NCI-H2227 treated with DMSO at 0.1 percent for 48 hours (cell line): ENCODE measurements at places on chromosomes 7 and 10.

DNA sequence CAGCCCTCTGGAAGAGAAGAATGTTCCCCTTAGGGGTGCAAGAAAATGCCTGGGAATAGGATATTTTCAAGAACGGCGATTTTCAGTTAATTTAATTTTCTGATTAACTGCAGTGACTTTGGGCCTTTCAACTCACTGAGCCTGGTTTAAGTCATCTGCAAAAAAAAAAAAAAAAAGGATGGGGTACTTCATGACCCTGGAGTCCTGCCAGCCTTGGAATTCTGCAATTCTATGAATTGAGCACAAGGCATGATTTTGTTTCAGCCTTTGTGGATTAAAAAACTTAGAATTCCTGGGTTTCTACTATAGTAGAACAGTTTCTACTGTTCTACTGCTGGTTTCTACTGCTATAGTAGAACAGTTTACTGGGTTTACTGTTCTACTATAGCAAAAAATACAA is 58.3 kb upstream of the CALD1 start:
- no peak for DNase-seq

DNA sequence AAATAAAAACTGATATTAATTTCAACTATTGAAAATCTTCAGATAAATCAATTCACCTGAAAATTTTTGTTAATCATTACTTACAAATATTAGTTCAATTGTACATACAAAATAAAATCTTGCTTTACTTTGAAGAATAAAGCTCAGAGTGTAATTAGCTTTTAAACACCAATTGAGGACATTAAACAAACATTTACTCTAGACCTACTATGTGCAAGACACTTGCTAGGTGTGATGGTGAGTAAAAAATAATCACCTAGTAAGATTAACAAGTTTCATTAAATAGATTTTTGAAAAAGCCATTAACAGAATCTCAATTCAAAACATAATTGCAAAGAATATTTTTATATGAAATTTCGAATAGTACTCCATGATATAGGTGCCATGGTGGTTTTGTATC is 3.9 kb upstream of the MLLT10 start:
- DNase-seq, result no peak

DNA sequence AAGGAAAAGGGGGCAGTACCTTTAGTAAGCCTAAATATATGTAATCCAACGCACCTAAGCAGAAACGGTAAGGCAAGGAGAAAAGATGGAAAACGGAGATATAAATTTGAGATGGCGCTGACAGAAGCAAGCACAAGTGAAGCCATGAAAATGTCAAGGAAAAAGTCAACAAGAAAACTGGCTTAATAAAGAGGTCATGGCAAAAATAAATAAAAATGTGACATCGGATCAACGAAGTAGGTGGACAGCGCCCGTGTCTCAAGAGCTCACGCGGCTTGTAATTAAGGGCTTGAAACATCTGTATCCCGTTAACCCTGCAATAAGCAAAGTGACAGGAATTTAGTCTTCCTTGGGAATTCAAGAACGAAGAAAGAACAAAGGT is 611 bp downstream of the NDUFA5 start:
- no peak for DNase-seq

DNA sequence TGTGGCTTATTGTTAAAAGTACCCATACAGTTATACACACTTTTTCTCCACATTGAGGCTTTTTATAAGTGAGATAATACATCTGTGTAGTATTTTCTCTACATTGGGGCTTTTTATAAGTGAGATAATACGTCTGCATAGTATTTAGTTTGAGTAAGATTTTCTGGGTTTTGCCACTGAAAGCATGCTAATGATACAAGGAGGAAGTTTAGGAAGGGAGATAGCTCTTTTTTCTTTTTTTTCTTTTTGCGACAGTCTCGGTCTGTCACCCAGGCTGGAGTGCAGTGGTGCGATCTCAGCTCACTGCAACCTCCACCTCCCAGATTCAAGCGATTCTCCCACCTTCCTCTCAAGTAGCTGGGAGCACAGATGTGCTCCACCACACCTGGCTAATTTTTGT is 13.3 kb downstream of the FAM107B start:
- DNase-seq, result no peak

DNA sequence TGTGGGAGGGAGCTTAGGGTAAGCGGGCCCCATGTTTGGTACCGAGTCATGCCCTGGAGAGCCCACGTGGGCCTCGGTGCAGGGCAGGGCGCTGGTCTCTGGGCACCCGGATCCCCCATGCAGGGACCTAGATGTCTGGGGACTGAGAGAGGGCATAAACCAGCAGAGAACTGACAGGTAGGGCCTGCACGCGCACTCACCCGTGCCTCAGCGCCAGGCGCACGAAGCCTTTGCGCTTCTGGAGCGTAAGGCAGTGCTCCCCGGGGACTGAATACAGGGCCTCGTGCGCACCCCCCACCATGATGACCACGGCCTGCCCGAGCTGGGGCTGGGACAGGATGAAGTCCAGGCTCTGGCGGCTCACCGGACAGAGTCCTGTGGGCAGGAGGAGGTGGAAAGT is 2.8 kb downstream of the MOGAT3 start:
- no peak for DNase-seq

DNA sequence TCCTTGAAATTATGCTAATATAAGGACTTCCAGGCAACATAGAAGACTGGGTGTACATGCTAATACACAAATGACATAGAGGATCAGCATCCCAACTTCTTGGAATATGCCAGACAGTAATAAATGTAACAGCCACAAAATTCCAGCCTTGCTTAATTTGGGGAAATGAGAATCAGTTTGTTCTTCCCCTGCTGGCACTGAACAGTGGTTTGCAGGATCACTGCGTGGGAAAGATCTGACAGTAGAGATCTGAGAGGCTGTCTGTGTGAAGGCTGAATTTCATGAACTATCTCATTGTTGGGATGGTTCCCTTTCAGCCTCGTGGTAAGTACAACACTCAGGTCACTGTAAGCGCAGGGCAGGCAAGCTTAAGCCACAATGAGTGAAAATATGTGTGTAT is 1078.0 kb downstream of the LRMDA start:
- DNase-seq, result no peak

- no peak for DNase-seq
Measured at GRCh38 chr7:74665296-74665938, 7.9 kb downstream of the GTF2I start.

DNA sequence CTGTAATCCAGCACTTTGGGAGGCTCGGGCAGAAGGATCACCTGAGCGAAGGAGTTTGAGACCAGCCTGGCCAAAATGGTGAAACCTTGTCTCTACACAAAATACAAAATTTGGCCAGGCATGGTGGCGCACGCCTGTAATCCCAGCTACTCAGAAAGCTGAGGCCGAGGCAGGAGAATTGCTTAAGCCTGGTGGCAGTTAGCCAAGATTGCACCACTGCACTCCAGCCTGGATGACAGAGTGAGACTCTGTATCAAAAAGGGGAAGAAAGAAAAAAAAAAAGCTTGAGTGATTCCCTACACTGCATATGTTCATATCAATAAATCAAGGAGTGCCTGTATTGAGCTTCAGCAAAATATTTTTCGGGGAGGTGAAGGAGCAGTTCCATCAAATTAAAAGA is 45.8 kb upstream of the SRRM3 start:
- no peak for DNase-seq

DNA sequence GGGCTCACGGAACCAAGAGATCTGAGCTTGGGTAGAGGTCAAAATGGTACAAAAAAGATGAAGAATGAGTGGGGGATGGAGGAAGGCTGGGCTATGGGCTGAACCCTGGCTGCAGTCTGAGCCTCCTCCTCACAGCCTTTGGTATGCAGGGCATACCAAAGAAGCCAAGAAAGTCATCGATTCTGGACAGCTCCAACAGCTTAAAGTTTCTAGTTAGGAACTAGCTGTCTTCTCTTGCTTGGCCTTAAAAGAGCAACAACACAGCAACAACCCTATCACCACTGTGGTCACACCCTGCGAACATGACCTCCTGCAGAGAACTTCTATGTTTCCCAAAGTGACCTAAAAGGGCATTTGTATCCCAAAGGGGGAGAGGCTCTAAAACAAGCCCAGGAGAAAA is 126.1 kb upstream of the EFCAB10 start:
- DNase-seq, result no peak

DNA sequence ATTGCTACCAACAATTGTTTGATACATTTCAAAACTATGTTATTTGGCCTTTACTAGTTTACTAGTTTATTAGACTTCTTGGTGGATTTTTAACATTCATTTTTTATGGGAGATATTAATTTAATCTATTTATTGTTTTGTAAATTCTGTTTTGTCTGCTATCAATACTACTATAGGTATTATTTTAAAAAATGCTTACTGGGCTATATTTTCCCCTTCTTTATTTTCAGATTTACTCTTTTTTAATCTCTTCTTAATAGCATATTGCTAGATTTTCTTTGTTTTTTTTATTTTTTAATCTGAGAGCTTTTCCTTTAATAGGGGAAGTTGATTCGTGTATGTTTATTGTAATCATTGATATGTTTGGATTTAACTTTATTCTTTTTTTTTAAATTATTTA is 147.5 kb downstream of the CDK14 start:
- DNase-seq, result no peak

- DNase-seq, result no peak
Measured at GRCh38 chr7:111138586-111138985, 47.7 kb downstream of the LRRN3 start.

GRCh38 chr7:42677751-42678699 is 233.8 kb downstream of the C7orf25 start:
- DNase-seq, result no peak

- DNase-seq, result peak; percentile 60
Measured at GRCh38 chr7:91112902-91113341, 151.3 kb upstream of the FZD1 start.

- DNase-seq, result no peak
Measured at GRCh38 chr7:127589896-127590295, 1.7 kb downstream of the ARF5 start.

DNA sequence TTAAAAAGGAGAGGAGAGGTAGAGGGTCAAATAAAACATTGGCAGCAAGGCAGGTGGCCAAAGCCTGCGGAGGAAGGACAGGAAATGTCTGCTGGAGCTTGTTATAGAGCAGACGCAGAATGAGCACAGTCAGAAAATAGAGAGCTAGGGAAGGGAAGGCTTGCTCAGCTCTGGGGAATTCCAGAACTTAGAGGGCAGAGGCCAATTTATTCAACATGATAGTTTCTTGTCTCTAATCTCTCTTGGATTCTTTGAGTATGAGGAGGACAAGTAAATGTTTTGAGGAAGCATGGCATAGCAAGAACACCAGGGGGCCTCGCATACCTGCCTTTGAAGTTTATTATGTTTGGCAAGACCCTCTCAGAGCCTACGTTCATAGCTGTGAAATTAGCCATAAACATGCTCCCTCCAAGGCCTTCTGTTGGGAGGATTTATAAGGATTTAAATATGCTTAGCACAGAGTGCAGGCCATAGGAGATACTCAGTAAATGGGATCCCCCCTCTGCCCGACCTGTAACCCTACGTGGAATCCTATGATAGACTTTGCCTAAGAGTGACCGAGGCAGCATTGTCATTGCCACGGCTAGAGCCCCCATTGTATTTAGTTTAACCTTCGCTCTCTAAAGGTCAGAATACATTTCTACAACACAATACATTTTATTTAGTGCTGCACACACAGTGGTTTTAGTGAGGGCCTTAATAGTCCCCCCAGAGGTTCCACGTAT is 293.9 kb downstream of the CCDC3 start:
- no peak for DNase-seq

- DNase-seq, result no peak
Measured at GRCh38 chr7:136688601-136689000, 179.9 kb upstream of the CHRM2 start.

GRCh38 chr7:139230023-139230422 is 1.0 kb upstream of the UBN2 start:
- no peak for DNase-seq

DNA sequence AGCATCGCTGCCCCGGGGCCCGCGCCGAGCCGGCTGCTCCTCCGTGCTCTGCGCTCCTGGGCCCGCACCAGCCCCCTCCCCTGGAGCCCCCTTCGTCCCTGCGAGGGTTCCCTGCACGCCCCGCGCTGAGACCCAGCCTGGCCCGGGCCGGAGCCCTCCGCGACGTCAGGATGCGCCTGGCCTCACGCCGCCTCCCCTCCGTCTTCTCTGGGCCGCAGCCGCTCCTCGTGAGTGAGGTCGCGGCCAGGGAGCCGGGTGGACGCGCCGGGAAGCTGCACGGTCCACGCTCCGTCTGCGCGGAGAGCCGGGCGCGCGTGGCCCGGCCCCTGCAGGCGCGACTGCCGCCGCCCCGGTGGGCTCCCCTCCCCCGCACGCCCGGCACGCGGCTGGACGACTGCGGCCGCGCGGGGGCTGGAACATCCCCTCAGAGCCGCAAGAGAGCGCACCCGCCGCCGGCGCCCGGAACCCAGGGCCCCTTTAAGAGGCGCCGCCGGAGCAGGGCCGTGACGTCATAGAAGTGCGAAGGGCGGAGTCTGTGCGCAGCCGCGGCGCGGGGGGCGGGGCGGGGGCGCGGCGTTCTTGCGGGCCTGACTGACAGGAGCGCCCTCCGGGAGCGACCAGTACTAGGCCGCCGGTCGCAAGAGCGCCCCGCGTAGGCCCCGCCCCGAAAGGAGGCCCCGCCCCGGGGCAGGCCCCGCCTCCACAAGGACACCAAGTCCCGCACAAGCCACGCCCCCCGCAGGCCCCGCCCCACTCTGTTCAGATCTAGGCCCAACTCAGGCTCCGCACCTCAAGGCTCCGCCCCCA is 507 bp upstream of the INPP5A start:
- DNase-seq, result peak; percentile 95

GRCh38 chr7:50261593-50261992 is 42.9 kb upstream of the IKZF1 start:
- DNase-seq, result no peak

DNA sequence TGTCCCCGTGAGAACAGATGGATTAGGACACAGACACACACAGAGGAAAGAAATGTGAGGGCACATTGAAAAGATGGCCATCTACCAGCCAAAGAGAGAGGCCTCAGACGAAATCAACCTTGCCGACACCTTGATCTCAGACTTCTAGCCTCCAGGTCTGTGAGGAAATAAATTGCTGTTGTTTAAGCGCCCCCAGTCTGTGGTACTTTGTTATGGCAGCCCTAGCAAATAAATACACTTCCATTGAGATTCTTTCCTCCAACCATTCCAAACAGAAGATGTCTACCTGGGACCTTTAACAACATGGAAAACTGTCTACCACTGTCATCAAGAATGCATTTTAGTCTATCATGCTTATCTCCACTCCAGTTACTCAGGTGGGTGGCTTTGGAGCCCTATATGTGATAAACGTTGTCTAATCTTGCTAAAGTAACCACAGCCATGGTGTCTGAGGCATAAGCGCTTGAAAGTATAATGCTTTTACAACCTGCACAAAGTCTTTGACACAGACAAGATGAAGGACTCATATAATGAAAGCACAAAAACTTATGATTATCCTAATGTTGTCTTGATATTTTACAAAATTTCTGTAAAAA is 244.3 kb downstream of the MTERF1 start:
- no peak for DNase-seq

GRCh38 chr7:112371701-112372100 is 78.6 kb upstream of the IFRD1 start:
- DNase-seq, result no peak

DNA sequence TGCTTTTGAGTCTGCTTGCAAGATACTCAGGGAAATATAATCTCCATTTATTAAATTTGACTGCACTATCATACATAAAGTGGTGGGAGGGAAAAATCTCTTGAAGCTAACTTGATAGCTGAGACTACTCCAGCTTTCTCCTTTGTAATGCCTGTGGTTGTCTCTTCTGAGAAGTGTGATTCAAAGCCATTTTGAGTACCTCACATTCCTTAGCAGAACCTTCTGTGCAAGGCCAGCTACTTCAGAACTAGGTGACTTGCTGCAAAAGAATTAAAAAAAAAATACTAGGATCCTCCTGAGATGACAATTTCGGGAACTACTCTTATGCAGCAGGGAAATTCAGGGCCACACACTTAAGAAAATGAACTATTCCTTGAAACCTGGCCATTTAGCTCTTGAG is 294.8 kb downstream of the MDFIC start:
- no peak for DNase-seq

- DNase-seq, result no peak
Measured at GRCh38 chr7:122352454-122352853, 47.9 kb upstream of the FEZF1 start.
